ENCODE measurements at places on chromosomes 3 and 15.

DNA sequence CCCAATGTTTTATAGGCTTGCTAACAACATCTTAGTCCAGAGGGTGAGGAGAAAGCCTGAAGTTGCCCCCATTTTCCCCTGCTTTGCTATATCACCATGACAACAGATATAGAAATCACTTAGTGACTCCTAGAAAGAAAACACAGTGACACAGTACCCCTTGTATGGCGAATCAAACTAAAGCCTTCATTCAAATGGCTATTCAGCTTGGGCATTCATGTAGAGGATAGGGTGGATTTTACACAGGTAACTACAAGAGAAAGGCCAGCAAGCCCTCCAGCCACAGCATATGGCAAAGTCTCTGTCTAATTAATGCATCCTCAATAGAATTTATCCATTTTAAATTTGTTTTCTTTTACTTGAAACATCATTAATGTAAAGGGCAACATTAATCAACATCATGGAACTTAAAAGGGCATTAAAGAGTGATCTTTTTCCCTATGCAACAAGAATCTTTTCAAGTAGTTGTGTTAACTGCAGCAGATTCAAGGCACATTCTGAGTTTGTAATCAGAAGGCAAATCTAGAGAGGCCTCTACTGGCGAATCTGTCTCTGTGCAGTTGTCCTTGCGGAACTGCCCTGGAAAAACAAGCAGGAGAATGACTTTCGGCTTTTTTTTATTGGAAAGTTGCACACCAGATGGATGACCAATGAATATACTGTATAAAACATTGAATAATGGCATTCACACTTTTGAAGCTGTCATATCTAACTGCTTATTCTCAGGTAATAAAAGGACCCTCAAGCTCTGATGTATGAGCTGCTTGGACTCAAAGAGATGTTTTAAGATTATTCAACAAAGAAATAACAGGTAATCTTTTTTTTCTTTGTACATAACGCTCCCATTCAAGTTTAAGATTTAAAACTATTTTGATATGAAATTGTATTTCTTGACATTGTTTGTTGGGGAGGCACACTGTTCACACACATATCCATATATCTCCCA, 621.7 kb upstream of the AGTR1 start:
- peak; percentile 75 for DNase-seq

GRCh38 chr3:194871143-194871863, 185.6 kb downstream of the FAM43A start:
- DNase-seq = peak; percentile 48

DNA sequence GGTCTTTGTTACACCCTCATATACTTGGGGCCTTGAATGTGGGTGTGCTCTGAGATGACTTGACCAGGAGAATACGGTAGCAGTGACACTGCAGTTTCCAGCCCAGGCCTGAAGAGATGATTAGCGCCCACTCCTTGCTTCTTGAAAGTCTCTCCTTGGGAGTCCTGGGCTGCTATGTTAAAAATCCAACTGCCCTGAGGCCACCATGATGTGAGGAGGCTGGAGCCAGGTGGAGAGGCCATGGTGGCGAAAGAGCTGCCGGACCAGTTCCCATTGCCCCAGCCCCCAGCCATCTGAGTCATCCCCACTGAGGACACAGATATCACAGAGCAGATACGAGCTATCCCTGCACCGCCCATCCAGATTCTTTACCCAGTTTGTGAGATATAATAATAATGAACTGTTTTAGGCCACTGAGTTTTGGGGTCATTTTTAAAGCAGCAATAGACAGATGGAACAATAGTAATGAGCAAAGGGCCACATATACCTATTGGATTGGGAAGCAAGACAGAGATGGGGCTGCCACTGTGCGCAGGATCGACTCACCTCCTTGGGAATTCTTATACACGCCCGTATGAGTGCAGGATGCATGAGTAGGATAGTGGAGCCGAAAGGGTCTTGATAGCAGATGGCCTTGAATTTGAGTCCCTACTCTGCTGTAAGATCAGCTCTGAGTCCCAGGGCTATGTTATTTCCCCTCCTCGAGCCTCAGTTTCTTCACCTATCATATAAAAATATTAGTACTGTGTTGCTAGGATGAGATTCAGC, 12.1 kb upstream of the GATA2 start:
- no peak for DNase-seq

GRCh38 chr3:33664195-33664594, 53.9 kb downstream of the CLASP2 start:
- no peak for DNase-seq

- no peak for DNase-seq
Observed at GRCh38 chr3:109228391-109229080, 87.8 kb downstream of the DPPA2 start.

DNA sequence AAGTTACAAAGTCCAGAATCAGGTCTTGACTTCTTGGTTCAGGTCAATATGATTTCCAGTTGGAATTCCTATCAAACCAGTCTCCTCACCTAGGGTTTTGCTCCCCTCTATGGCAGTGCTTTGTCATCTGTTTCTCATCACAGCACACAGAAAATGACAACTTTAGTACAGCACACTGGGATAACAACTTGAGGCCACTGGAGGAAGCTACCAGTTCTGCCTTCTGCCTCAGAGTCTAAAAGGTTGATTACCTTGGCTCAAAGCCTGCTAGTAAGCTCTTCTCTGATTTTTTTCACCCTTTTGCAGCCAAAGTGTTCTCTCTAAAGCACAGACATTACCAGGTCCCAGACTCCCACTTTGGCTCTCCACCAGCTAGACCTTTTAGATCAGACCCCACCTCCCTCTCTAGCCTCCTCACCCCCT, 24.8 kb upstream of the TRIM59 start:
- DNase-seq = no peak

DNA sequence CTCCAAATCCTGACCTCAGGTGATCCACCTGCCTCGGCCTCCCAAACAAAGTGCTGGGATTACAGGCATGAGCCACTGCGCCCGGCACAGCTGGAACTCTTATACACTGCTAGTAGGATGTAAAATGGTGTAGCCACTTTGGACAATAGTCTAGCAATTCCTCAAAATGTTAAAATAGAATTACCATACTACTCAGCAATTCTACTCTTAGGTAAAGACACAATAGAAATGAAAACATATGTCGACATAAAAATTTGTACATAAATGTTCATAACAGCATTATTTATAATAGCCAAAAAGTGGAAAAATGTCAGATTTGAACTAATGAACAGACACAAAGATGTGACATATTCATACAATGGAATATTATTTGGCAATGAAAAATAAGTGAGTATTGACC, 33.4 kb downstream of the RAD18 start:
- DNase-seq = no peak

DNA sequence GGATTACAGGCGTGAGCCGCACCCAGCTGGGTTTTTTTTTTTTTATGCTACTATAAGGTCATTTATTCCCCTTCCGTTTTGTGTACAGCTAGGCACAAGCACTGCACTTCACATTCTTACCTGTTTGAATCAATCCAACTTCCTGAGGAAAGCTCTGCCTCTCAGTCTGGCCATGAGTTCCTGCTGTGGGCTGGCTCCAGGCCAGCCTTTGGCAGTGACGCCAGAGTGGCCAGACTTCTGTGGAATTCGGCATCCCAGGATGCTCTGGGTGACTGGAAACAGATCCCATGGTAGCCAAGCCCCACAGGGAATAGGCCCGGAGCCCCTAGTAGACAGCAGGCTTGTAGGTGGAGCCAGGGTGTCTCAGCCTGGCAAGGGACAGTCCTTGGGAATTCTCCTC, 21.5 kb upstream of the TIMP4 start:
- DNase-seq = no peak

DNA sequence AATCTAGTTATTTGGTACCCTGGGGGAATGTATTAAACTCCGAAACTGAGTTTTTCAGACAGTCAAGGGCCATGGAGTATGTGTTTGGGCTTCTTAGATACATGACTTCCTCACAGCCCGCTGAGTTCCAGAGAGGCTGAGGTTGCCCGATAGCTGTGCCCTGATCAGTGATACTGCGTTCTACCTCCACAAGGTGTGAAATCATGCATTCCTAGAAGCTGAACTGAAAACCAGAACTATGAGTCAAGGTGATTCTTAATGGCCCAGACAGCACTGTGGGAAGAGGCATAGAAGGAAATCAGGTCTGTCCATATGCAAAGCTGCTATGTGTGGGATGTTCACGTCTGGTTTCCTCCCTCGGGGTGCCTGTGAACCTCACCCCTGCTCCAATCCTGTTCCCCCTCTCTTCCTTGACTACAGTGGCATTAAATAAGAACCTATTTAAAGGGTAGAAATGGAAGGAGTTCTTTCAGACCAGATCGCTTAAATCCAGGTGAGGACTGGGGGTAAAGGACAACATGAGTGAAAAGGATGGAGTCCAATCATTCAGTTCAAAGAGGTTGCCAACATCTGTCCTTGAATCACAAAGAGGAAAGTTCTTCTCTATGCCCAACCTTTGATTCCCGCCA, 74.3 kb downstream of the MYO1E start:
- no peak for DNase-seq

- no peak for DNase-seq
Observed at GRCh38 chr3:118637846-118638245, 396.8 kb downstream of the IGSF11 start.

DNA sequence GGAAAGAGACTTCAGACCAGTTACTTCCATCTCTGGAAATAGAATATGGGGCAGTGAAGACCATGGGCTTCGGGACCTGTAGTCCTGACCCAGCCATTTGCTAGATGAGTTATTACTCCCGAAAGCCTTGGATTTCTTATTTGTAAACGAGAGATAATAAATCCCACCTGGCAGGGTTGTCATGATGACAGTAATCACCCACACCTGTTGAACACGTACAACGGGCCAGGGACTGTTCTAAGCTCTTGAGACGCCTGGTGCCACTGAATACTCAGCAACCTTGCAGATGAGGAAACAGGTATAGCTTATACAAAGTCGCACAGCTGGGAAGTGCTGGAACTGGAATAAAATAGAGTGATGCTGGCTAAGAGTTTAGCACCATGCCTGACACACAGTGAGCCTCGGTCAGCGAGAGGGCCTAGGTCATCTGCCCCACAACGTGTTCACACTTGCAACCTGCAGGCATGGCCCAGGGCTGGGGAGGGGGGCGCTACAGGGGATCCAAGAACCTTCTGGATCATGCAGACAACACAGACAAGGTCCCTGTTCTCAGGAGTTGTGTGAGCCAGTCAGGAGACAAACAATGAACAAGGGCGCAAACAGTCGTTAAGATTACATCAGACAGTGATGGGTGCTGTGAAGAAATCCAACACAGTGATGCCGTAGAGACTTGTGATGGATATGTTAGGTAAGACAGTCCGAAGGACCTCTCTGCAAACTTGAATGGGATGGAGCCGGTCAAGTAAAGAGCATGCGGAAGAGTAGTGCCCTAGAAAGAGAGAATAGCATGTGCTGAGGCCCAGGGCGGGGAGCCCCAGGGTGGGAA, 89.2 kb downstream of the CORO2B start:
- DNase-seq = peak; percentile 12

GRCh38 chr3:46854555-46854991, 8.7 kb downstream of the MYL3 start:
- no peak for DNase-seq

- DNase-seq = no peak
Observed at GRCh38 chr3:123119802-123120201, 53.0 kb downstream of the PDIA5 start.

GRCh38 chr15:90817117-90818057, 51.0 kb upstream of the FURIN start:
- no peak for DNase-seq

GRCh38 chr3:46110701-46111493, 83.6 kb upstream of the XCR1 start:
- DNase-seq = no peak

DNA sequence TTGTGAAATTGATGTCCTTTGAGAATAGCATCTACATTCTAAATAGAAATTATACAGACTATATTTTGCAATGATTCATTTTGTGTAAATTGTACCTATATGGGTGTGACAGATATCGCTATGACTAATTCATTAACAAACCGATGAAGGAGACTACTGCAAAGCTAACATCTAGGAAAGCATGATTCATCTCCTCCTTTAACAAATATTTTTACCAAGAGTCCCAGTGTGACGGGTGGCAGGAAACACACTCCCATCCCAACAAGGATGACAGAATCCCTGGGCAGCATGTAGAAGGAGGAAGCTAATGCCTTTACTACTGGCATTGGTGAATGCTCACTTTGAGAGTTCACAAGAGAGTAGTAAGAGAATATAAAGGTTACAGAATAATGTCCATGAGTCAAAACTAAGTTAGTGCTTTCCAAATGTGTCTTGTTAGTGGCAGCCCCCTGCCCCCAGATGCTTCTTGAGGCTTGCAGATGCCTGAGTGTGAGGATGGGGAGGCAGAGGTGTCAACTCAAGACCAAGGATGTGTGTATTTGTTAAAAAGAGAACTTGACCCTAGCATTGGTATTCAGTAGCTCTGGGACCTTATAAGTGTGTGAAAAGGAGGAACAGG, 180.6 kb downstream of the FMN1 start:
- no peak for DNase-seq

GRCh38 chr3:135516143-135516542, 449.4 kb upstream of the PPP2R3A start:
- no peak for DNase-seq

DNA sequence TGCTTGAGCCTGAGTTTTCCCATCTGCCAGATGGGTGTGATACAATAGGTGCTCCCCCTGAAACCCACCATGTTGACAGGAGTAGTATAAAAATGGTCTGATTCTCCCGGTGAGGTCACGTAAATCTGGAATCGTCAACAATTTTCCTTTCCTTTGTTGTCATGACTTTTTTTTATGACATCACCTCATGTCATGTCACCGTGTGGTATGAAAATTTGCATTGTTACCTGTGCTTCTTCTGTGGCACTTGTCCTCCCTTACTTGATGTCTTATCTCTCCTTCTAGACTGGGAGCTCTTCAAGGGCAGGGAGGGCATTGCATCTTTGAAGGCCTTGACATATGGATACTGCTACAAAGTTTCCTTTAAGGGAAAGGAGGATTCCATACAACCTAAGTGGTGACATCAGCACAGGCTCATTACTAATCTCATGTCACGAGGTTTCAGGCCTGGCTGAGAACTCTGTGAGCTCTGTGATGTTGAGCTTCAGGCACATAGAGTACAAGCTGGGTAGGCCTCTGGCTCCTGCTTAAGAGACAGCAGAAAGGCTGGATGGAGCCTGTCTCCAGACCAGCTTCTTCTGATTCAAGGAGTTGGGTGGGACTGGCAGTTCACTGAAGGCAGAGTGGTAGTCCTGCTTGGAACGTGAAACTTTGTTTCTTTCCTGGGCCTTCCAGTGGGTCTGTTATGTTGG, 66.3 kb downstream of the LPP start:
- DNase-seq = no peak

- DNase-seq = no peak
Observed at GRCh38 chr3:48595526-48596121, 495 bp upstream of the COL7A1 start.

DNA sequence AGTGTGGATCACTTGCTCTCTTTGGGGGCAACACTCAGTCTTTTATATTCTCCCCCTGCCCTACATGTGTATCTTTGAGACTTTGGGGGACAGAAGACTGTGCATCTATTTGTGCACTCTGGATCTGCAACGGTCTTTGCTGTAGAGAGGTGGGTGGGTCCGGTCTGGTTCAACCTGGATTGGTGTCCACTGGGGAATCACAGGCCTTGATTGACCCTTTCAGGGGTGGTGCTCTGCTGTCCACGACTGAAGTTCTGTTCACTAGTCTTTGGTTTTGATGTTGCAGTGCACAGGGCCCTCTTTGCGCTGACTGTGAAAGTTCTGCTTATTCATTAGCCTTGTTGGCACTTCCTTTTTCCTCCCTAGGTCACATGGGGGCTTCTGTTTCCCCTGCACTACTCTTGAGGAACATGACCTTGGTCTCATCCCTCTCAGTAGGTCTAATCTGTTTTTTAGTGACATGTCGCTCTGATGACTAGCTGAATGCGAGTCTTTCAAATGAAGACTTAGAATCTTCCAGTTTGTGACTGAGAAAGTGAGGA, 284.2 kb downstream of the SV2B start:
- no peak for DNase-seq

GRCh38 chr15:28167042-28167441, 67.9 kb upstream of the OCA2 start:
- no peak for DNase-seq
